Activated T-helper 1 cell treated with Interleukin-2 at 50 U/mL for 16 hours (primary cell): ENCODE measurements at places on chromosomes 13 and 19.
A peak's percentile ranks its signal among the peaks of the same experiment; 100 is the strongest.

GRCh38 chr19:31693131-31693932 is 344.1 kb upstream of the TSHZ3 start:
- DNase-seq = no peak

DNA sequence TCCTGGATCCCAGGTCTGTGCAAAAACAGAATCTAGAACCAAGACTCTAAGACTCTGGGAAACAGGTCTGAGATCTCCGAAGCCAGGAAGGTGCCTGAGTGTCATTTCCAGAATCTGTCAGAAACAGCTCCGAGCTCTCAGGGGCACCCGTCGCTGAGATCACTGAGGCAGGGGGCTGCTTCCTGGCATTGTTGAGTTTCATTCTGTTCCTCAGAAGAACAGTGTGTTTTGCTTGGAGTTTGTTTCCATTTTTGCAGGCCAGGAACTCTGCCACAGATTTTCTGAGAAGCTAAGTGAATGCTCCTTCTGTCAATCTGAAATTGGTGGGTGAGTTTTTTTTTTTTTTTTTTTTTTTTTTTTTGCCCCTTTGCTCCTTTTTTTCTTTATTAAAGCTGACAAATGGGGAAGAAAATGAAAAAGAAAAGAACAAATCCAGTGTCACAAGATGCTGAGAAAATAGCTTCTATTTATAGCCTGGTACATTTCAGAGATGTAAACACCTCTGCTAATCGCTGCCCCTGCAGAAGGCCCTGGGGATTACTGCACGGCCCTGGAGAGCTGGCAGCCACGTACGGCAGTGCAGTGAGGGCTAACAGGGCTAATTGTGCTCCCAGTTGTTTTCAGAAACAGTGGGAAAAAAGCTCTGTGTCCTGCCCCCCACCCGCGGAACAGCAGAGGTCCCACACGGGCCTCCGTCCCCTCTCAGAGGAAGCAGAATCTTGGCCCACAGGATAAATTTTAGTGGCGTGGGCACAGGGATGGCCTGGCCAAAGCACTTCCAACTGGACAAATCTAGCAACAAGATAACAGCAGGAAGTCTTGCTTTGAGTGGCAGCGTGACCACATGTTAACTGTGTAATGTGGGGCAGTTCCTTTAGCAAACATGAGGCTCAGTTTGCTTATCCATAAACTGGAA is 237.6 kb upstream of the IRS2 start:
- DNase-seq = no peak

DNA sequence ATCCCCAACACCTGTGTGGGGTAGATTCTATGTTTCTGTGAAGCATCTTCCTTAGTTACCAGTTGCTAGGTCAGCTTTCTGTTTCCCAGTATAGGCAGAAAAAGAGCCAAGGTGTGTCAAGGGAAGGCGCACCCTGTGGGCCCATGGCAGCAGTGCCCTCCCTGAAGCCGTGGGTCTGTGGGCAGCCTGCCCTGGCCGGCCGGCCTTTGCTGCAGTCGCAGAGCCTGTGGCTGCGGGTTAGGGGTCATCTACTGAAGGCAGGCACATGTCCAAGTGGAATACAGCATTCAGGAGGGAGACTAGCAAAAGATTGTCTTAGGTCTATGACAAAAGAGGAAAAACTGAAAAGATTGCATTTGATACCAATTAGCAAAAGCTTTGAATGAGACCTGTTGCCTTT is 214.0 kb downstream of the IRS2 start:
- DNase-seq = no peak

DNA sequence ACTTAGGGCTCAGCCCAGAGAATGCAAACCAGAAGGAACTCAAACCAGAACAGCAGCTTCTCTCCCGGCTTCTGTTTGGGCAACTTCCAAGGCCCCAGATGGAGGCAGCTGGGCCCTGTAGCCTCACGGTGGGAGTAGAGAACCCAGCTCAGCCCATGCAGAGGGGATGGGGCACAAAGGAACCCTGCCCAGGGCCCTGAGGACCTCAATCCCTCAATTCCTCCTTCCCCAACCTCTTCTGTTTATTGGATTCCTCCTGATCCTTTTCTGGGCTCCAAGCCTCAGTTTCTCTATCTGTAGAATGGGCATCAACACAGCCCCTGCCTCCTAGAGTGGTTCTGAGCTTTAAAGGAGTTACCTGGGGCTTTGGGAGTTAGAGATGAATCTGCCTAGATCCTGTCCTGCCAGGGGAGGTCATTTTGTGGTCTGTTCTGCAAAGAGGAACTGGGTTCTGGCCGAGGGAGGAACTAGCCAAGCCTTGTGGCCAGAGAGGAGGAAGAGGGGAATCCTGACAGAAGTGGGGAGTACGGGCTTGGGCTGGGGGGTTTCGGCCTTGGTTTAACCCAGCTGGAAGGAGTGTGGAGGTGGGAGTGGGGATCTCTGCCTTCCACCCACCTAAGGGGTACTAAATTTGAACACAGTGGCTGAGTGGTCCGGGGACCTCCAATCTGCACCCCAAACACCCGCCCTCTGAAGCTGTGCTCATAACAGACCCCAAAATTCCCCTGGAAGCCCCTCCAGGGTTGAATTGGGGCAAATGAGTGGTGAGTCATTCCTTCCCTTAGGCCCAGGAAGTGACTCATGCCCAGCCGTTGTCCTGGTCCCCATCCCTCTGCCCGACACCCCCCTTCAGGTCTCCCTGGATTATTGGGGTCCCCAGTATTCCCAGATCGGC is 2.7 kb downstream of the ADGRE5 start:
- DNase-seq = peak; percentile 45

DNA sequence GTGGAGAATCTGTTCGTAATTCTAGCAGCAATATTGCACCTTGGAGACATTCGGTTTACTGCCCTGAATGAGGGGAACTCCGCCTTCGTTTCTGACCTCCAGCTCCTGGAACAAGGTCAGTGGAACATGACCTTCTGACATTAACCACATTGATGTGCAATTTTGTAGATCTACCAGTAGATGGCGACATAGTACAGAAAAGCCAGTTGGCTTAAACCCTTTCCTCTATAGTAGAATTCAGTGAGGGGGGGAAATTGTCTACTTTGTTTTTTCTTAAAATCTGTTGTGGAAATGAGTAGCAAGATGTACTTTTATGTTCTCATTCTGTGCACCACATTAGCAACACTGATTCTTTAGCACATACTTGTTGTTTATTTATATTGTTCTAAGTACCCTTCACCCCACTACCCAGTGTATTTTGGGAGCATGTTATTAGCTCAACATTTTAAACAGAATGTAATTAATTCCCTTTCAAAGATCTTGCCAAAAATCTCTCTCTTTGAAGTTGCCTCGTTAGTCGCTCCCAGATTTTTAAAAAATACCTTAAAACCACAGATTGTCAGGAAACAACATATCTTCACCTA is 332.2 kb downstream of the MYO16 start:
- no peak for DNase-seq

GRCh38 chr19:29577649-29577963 is 28.5 kb upstream of the POP4 start:
- DNase-seq = no peak

DNA sequence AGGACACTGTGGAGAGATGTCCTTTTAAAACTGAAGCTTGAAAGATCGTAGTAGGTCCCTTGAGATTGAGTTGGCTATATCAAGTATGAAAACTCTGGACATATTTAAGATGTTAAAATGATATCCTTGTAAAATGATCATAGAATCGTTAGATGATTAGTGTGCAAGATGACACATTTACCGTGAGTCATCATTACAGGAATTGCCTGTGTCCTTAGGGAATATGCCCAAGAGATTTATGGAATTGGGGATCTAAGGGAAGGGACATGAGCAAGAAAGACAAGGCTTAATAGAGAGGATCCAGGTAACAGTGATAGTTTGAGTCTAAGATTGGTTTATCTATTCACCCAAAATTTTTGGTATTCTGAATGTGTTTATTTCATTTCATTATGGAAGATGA is 233.7 kb downstream of the GPC5 start:
- DNase-seq = no peak

DNA sequence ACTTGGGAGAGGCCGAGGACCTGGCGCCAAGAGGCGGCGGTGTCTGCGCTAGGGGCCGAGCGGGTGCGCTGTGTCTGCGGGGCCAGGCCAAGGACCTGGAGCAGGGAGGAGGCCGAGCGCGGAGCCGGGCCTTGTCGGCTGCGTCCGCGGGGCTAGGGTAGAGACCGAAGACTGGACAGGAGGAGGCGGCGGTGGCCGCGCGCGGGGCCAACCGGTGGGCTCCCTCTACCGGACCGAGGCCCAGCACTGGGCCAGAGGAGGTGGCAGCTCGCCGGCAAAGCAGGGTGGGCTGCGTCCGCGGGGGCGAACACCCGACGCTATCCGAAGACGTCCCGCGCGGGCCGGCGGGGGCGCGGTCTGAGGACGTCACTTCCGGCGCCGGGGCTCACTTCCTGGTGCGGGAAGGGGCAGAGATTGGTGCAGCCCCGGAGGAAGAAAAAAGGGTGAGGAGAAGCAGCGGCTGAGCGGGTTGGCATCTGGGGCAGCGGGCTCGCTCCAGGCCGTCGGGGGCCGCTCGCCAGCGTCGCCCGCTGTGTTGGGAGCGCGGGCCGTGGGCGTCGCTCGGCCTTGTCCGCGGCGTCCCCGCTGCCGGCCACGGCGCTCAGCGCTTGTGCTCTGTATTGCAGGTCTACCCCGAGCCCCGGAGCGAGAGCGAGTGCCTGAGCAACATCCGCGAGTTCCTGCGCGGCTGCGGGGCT is 38.3 kb downstream of the ARHGEF7 start:
- DNase-seq = peak; percentile 87

DNA sequence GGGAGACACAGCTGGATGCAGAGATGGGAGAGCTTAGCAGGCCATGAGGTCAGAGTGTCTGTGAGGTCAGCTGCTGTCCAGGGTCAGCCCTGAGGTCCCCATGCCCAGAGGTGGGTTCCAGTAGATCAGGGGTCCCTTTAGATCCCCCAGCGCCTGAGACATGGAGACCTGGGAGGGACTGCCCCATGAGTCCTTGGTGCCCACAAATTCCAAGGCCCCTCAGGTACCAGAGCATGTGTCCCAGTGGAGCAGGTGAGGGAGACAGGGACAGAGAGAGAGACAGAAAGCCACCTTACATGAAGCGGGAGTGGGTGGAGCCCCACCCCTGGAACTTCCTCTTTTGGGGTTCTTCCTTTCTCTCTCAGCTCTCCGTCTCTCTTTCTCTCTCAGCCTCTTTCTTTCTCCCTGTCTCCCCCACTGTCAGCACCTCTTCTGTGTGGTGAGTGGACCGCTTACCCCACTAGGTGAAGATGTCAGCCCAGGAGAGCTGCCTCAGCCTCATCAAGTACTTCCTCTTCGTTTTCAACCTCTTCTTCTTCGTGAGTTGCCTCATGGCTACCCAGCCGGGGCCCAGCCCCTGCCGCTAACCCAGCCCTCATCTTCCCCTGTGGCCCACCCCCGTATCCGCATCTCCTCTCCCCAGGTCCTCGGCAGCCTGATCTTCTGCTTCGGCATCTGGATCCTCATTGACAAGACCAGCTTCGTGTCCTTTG is at the start of gene CD37:
Gene CD37 (plus strand): TSS at position 336 of the 713 bp plus-strand sequence. CDS start 135 bp downstream, at position 471.
- DNase-seq = peak; percentile 46

- DNase-seq = no peak
Observed at GRCh38 chr19:947090-947706, 21.4 kb downstream of the ARID3A start.

GRCh38 chr13:112446867-112447266 is 70.7 kb downstream of the SPACA7 start:
- no peak for DNase-seq

- DNase-seq = no peak
Observed at GRCh38 chr13:62846302-62846701, 1430.7 kb upstream of the PCDH20 start.

- DNase-seq = no peak
Observed at GRCh38 chr13:110627761-110628476, 12.6 kb downstream of the NAXD start.

DNA sequence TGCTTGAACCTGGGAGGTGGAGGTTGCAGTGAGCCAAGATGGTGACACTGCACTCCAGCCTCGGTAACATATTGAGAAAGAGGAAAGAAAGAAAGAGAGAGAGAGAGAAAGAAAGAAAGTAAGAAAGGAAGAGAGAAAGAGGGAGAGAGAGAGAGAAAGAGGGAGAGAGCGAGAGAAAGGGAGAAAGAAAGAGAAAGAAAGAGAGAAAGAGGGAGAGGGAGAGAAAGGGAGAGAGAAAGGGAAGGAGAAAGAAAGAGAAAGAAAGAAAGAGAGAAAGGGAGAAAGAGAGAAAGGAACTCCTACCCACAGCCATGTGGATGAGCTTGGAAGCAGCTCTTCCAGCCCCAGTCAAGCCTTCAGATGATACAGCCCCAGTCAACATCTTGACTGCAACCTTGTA is 46.7 kb downstream of the ZNRF4 start:
- DNase-seq = no peak

DNA sequence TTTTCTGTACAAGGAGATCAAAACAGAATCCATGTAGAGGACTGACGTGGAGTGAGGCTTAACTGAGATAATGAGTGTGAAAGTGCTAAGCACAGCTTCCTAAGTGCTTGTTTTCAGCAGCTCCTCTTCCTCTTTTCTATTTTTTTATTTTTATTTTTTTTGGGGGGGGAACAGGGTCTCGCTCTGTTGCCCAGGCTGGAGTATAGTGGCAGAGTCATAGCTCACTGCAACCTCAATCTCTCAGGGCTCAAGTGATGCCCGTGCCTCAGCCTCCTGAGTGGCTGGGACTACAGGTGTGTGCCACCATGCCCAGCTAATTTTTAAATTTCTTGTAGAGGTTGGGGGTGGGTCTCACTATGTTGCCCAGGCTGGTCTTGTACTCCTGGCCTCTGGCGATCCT is 5.6 kb upstream of the FOSB start:
- DNase-seq = no peak

- peak; percentile 43 for DNase-seq
Observed at GRCh38 chr13:74134777-74135325, 647 bp upstream of the KLF12 start.

GRCh38 chr19:16496613-16496983 is 404 bp downstream of the C19orf44 start:
- DNase-seq = no peak

- DNase-seq = no peak
Observed at GRCh38 chr13:54194233-54195024, 1165.8 kb downstream of the OLFM4 start.

DNA sequence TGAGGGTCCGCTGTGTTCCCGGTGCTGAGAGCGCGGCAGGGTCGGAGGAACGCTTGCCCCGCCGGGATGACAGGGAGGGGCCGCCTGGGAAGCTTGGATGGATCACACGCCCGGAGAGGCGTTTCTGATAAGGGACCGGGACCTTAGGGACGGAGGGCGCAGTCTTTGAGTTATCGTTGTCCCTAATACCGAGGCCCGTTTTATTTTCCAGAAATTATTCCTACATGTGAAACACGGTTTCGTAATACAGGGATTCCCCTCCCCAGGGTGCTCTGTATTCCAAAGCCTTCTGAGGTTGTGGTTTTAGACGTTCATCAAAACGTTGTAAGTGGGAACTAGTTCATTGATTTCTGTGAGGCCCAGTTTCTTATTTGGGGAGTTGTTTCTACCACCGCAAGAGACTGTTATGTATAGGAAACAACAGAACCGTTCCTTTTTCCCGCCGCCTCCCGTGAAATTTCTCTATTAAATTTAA is 752 bp downstream of the PDCD5 start:
- no peak for DNase-seq

- no peak for DNase-seq
Observed at GRCh38 chr19:47778954-47779351, 450 bp downstream of the SELENOW start.

GRCh38 chr13:53250272-53250875 is 221.8 kb downstream of the OLFM4 start:
- no peak for DNase-seq

- no peak for DNase-seq
Observed at GRCh38 chr13:102333320-102334198, 68.3 kb downstream of the FGF14 start.
